ENCODE measurements at places on chromosomes 4 and X. TPM values are rescaled to one million over a fixed set of nuclear protein-coding genes. Genes with fewer than 3 reads are reported as not detected.

DNA sequence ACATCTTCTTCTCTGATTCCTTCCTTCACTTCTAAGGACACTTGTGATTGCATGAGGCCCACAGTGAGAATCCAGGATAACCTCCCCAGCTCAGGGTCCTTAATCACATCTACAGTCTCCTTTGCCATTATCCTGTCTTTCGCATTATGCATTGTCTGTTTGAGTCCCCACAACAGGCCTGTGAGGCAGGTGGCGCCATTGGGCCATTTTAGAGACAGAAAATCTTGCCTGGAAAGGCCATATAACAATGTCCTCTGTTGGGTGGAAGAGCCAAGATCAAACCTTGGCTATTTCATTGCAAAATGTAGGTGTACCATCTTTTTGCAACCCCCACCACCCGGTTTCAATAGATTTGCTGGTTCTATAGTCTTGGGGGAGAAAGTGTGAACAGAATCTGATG, 11.8 kb upstream of the DCUN1D4 start:
- H3K27ac ChIP-seq, result peak overlapping the region; percentile 8
- peaks cover 2% of the 10 kb centered on the region for H3K4me1 ChIP-seq

- no peaks in the 10 kb centered on the region for H3K36me3 ChIP-seq
- H3K4me3 ChIP-seq, result no peak overlapping the region
- no peak for DNase-seq
- no peaks in the 10 kb centered on the region for H3K27me3 ChIP-seq
Measured at GRCh38 chr4:142817442-142817841, 28.7 kb downstream of the INPP4B start.

DNA sequence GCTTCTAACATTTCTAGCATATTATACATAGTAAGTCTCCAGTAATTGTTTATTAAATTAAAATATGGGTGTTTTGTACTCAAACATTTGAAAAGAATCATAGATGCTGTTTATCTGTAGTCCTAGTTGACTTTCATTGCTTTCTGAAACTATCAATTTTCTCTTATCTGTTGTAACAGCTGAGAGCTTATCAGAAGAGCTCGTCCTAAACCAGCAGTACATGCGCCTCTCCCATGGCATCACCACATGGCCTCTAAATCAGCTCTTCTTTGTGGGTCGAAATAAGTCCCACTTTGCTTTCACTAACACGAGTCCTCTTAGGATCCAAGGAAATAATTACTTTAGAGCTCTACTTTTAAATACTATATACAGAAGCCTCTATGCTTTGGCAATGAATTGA, 55.1 kb downstream of the PPP3CA start:
- no peaks in the 10 kb centered on the region for H3K36me3 ChIP-seq
- peaks cover 38% of the 10 kb centered on the region for H3K4me1 ChIP-seq
- no peaks in the 10 kb centered on the region for H3K27me3 ChIP-seq

- peak; percentile 55 for DNase-seq
- peak within 1 kb of the TSS; percentile 89 for H3K27ac ChIP-seq
- H3K4me3 ChIP-seq, result peak within 1 kb of the TSS; percentile 96
- H3K27me3 ChIP-seq, result no peaks in the 10 kb centered on the region
- peaks cover 2% of the 10 kb centered on the region for H3K36me3 ChIP-seq
Measured at GRCh38 chrX:110002300-110003166, at the start of gene TMEM164. Gene TMEM164 (plus strand): TSS chrX:110003114. CDS start chrX:110003775, 661 bp downstream.

DNA sequence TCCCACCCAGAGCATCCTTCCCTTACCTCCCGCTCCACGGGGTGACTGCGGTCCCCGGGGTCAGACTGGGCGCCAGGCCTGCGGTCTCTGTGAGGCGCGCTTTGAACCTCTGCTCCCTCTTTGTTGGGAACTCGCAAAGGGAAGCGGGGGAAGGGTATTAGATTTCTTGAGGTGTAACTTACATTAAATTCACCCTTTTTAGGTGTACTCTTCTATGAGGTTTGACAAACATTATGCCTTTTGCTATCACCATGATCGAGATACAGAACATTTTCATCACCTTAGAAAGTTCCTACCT, 569 bp downstream of the DCK start:
- no peaks in the 10 kb centered on the region for H3K27me3 ChIP-seq
- peaks cover 2% of the 10 kb centered on the region for H3K36me3 ChIP-seq
- DNase-seq, result no peak

DNA sequence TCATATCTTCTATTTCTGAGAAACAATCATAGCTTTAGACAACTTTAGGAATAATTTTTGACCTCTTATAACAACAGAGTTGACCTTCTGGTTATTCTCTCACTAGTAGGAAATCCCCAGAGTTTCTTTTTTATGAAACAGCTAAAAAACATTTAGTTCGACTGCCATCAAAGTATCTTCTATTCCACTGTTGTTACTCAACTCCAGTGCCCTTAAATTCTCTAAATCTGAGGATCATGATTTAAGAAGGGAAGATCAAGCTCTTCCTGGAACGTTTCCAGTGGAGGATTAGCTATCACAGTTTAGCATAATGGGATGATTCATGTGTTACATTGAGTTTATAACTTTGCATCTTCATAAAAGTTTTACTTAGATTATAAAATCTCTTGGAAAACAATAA, 134.9 kb upstream of the VEGFC start:
- no peak overlapping the region for H3K27ac ChIP-seq
- H3K36me3 ChIP-seq, result no peaks in the 10 kb centered on the region
- no peaks in the 10 kb centered on the region for H3K4me1 ChIP-seq
- no peak overlapping the region for H3K4me3 ChIP-seq
- no peak for DNase-seq
- no peaks in the 10 kb centered on the region for H3K27me3 ChIP-seq

GRCh38 chr4:105569866-105570236, 17.4 kb downstream of the ARHGEF38 start:
- no peak overlapping the region for H3K4me3 ChIP-seq
- H3K36me3 ChIP-seq, result no peaks in the 10 kb centered on the region
- H3K27me3 ChIP-seq, result peaks cover 11% of the 10 kb centered on the region
- H3K4me1 ChIP-seq, result no peaks in the 10 kb centered on the region
- H3K27ac ChIP-seq, result no peak overlapping the region

- H3K27me3 ChIP-seq, result no peaks in the 10 kb centered on the region
- no peaks in the 10 kb centered on the region for H3K4me1 ChIP-seq
- H3K4me3 ChIP-seq, result no peak overlapping the region
- no peak overlapping the region for H3K27ac ChIP-seq
Measured at GRCh38 chr4:97457253-97457652, 686.0 kb downstream of the STPG2 start.

Gene HSFX2
- total RNA-seq, result not detected

Gene SHISA3
- not detected for total RNA-seq

Gene AFF2
- total RNA-seq, result 0.90 TPM

All from T-helper 17 cell (primary cell).